ENCODE measurements at places on chromosomes 3 and 15.
A peak's percentile ranks its signal among the peaks of the same experiment; 100 is the strongest.

- no peak for DNase-seq
Measured at GRCh38 chr15:66820481-66821176, 118.6 kb downstream of the SMAD6 start.

DNA sequence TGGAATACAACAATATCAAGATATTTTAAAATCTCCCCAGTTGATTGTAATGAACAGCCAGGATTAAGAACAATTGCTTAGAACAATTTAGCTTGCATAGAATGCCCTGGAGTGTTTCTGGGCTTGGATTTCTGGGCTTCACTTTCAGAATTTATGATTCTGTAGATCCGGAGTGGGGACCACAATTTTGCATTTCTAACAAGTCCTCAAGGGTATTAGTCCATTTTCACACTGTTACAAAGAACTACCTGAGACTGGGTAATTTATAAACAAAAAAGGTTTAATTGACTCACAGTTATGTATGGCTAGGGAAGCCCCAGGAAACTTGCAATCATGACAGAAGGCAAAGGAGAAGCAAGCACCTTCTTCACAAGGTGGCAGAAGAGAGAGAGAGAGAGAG lies 54.3 kb upstream of the MYRIP start:
- DNase-seq: no peak

DNA sequence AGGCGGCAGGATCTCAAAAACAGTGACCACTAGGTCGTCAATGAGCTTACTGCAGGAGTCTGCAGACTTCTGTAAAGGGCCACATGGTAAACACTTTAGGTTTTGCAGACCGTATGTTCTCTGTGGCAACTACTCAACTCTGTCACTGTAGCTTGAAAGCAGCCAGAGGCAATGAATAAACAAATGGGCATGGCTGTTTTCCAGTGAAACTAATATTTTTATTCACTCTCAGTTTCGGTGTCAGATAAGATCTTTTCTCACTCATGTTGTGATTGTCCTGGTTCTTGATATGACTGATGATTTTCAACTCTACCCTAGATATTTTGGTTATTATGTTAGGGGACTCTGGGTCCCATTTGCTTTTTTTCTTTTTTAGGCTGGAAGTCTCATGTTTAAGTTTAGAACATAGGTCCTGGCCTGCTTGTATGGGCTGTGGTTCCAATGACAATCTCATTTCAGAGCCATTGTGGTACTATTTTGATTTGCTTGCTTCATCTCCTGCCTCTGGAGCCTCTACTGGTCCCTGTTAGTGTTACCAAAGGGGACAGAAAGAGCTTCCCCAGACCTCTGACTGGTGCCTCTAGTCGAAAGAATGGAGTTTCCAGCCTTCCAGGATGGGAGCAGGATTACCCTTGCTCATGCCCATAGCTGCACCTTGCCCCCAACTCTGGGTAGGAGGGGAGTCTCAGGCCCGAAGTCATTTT lies 222.0 kb downstream of the STT3B start:
- DNase-seq: no peak

GRCh38 chr3:181930105-181930504 lies 218.4 kb downstream of the SOX2 start:
- no peak for DNase-seq

- DNase-seq: no peak
Measured at GRCh38 chr15:95127356-95127755, 896.0 kb downstream of the MCTP2 start.

DNA sequence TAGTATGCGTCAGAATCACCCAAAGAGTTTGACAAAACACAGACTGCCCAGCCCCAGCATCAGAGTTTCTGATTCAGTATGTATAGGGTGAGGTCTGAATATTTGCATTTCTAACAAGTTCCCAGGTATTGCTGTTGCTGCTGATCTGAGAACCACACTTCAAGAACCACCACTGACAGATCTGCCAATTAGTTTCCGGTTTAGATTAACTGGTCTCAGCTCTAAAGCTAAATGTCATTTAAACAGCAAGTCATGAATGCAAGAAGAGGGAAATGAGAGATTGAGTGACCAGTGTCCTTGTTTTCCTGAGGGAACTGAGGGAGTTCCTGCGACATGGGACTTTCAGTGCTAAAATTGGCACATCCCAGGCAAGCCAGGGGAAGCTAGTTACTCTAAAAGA lies 305.0 kb downstream of the ZNF385D start:
- DNase-seq: no peak

DNA sequence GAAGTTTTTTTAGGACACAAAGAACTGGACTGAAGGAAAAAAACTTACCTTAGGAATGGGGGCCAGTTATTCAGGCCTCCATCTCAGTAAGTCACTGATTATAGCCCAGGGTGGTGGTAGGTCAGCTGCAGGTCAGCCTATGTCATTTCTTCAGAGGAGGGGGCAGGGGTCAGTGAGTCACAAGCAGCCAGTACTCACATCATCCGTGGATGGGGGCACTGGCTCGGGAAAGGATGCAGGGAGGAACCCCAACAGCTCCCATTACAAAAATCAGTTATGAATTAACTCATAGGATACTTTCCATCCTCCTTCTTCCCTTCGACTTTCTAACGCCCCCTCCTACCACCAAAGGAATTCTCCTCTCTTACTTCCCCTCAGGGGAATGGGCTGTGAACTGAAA lies 578.3 kb downstream of the PDCD6IP start:
- no peak for DNase-seq

- no peak for DNase-seq
Measured at GRCh38 chr3:190101320-190102011, 19.2 kb downstream of the P3H2 start.

- DNase-seq: no peak
Measured at GRCh38 chr15:73110201-73110600, 57.9 kb downstream of the NEO1 start.

- DNase-seq: no peak
Measured at GRCh38 chr15:31469786-31470525, 143.3 kb downstream of the KLF13 start.

- DNase-seq: no peak
Measured at GRCh38 chr15:100712226-100712625, 109.8 kb downstream of the ASB7 start.

GRCh38 chr15:73794443-73795133 lies 41.4 kb upstream of the INSYN1 start:
- DNase-seq: no peak

GRCh38 chr3:54104084-54104483 lies 18.3 kb upstream of the CACNA2D3 start:
- DNase-seq: no peak

GRCh38 chr3:10833855-10834414 lies 17.9 kb downstream of the SLC6A11 start:
- no peak for DNase-seq

DNA sequence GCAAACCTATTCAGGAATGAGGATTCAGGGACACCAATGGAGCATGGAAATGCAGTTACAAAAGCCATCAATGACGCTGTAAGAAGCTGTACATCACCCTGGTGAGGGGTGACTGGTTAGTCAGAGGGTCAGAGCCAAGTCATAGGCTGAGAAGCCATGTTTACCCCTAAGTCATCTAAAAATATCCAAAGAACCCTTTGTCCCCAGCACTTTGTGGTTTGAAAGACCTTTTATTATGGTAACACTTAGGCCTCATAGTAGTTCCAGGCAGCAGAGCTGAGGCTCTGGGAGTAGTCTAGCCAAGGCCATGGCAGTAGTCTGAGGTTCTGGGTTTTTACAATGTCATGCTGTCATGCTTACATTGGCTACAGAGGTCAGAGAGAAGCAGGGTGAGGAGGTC lies 131.2 kb downstream of the CTNNB1 start:
- DNase-seq: no peak

DNA sequence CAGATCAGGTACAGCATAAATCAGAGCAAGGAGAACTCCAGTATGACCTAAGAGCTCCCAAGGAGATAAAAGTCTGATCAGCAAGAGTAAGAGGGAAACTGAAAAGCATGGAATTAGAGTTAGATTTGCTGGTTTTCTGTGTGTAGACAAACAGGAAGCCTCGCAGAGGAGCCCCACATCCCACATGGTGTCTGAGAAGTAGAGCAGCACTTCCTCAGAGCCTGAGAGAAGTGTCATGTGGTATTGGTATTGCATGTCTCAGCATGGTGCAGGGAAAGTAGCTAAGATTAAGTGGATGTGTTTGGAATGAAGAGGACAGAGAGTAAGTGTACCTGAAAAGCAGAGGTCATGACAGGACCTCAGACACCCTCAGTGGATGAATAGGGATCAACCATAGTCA lies 175.4 kb upstream of the GBE1 start:
- no peak for DNase-seq

DNA sequence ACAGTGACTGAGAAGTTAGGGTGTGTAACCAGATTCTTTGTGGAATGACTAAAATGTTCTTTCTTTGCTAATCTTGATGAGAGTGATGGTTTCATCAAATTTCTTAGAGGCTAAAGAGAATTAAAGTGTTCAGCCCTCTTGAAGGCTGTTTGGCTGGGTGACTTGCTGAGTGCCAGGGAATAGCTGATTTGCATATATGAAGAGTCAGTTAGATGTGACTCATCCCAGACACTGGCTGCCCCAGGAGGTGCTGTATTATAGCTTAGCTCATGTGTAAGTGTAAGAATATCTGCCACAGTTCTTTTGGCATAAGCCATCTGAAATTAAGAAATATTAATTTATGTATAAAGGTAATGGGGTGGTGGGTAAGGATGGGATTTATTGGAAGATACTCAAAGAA lies 535.1 kb downstream of the NLGN1 start:
- DNase-seq: no peak

DNA sequence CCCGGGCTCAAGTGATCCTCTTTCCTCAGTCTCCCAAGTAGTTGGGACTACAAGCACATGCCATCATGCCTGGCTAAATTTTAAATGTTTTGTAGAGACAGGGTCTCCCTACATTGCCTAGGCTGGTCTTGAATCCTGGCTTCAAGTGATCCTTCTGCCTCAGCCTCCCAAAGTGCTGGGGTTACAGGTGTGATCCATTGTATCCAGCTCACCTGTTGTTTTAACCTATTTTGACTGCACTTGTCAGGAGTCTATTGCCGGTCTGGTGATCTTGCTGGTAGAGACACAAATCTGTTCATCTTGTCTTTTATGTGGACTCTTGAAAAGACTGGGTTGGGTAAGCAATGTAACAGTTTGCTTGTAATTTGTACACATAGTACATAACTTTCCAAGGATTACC lies 7.9 kb downstream of the IREB2 start:
- DNase-seq: no peak

GRCh38 chr3:196486263-196486662 lies 17.3 kb downstream of the RNF168 start:
- DNase-seq: no peak

DNA sequence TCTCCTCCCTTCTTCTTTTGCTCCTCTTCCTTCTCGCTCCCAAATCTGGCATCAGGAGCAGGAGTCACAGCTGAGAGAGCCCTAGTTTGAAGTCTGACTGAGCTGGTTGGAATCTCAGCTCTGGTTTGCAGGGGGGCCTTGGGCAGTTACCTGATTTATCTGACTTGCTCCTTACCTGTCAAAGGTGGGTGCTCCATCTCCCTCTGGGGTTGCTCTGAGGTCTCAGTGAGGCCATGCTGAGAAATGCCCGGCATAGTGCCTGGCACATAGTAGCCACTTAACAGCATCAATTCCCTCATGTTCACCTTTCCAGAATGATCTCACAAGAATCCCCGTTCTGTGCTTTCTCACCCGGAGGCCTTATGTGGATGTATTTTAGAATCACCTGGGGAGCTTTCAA lies 121.2 kb upstream of the CTDSPL start:
- no peak for DNase-seq

GRCh38 chr15:78314181-78314581 lies 14.8 kb upstream of the SKIC8 start:
- DNase-seq: no peak

- DNase-seq: no peak
Measured at GRCh38 chr15:28023933-28024888, 74.9 kb downstream of the OCA2 start.

DNA sequence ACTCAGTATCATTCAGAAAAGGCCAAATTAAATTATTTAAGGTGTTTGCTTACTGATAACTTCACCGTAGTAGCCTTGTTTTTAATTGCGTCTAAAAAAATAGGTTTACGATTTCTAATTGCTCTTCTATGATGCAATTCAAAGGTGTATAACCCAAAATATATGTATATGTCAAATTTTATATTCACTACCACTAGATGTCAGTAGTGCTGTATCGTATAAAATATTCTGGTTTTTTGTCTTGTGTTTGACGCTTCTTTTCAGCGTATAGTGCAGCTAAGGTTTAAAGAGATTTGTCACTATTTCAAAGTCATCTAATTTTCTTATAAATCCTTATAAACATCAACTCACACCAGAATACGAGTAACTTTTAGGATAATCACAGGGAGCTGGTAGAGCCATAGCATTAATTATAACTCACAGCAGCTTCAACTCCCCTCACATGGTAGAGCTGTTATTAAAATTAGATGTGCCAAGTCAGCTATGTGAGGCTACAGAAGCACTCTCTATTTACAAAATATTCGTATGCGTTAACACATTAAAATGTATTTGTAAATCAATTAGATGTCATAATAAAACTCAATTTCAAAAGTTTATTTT lies 3.5 kb downstream of the PFN2 start:
- DNase-seq: no peak

- DNase-seq: no peak
Measured at GRCh38 chr3:31193871-31194270, 299.4 kb upstream of the GADL1 start.

- DNase-seq: no peak
Measured at GRCh38 chr3:12742330-12743107, 16.5 kb downstream of the TMEM40 start.

- no peak for DNase-seq
Measured at GRCh38 chr3:40200692-40201316, 108.7 kb upstream of the EIF1B start.

GRCh38 chr3:175212896-175213295 lies 353.8 kb downstream of the NAALADL2 start:
- DNase-seq: no peak

GRCh38 chr3:12236351-12236750 lies 52.5 kb upstream of the PPARG start:
- DNase-seq: no peak

DNA sequence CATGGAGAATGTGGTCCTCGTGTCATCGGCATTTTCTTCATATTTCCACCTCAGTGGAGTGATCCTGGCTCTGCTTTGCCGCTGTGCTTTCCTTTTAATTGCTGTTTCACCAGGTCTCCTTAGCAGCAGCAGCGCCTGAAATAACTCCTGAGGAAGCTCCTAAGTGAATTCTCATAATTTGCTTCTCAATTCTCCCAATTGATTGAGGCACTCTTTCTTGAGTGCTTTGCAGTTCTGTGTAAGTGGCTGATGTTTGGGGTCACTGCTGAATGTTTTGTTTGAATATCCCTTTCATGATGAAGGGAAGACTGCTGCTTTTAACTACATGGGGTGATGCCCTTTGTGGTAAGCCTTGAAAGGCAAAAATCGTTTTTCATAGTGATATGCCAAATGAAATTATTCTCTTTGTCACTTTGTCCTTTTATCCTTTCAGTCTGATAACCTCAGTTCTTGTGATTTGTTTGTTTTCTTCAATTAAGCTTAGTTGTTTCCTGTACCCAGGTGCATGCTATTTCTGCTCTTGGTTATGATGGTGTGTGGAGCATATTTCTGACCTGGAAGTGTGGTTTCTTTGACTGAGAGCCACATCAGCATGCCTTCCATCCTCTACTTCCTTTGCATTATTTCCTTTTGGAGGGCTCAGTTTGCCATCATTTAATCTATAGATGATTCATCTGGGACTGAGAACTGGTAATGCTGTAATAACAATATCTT lies 36.7 kb downstream of the HMG20A start:
- no peak for DNase-seq

- DNase-seq: peak; percentile 34
Measured at GRCh38 chr3:196274585-196274984, 12.9 kb downstream of the PCYT1A start.
